Stimulated activated CD8-positive, alpha-beta memory T cell treated with anti-CD3 and anti-CD28 coated beads, Interleukin-12 subunit alpha, Interleukin-12 subunit beta, amount 100 ng/mL, for 4 hours (primary cell): ENCODE measurements at places on chromosomes 6 and 20.

DNA sequence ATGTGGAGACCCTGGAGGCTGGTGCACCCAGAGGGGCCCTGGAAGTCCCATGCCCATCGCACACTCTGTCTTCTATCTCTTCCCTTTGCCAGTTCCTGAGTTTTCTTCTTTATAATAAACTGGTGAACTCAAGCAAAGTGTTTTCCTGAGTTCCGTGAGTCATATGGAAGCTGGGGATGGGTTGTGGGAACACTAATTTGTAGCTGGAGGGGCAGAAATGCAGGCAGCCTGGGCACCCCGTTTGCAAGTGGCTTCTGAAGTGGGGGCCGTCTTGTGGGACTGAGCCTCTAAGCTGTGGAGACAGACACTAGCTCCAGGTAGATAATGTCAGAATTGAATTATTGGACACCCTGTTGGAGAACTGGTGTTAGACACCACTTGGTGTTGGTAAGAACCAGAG lies 3.2 kb upstream of the PPP1R3G start:
- DNase-seq, result no peak

DNA sequence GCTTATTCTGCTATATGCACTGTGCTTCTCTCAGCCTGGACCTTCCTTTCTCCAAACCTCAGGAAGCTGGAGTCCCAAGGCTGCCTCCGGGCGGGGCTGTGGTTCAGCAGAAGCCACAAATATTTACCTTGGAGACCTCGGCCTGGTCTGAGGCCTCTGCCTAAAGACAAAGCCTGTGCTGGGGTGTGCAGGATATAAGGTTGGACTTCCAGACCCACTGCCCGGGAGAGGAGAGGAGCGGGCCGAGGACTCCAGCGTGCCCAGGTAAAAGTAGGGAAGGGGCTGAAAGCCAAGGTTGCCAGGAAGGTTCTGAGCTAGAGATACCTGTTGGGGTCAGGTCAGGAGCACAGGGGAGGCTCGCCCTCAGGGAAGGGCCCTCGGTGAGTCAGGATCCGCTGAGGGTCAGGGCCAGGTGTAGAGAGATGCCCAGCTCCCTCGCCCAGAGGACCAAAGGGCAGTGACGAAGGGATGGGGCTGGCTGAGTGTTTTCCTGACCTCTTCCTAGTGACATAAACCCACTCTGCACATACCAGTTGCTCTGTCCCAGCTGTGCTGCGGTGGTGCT lies at the start of gene BPIFB1:
Gene BPIFB1, plus strand, starts transcription at position 224 of the 565 bp plus-strand sequence. CDS start 2,860 bp downstream, outside the sequence.
- no peak for DNase-seq

GRCh38 chr20:15949391-15949790 lies 623.9 kb downstream of the KIF16B start:
- DNase-seq, result no peak

DNA sequence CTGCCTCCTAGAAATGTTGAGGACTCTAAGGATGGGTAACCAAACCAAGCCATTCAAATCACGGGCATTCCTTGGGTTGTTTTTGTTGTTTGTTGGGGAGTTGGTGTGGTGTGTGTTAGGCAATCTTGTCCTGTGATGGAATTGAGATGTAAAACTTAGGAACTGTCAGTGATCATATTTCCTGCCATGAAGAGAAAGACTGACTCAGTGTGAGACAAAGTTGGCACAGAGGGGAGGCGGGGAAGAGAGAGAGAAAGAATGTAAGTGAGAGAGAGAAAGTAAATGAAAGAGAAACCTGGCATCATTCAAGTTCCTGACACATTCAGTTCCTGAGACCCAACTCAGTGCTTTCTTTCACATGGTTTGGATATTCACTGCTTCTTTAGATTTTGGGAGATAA lies 21.6 kb upstream of the FBXO30 start:
- DNase-seq, result no peak

- DNase-seq, result no peak
These were observed 9.8 kb downstream of the NRSN2 start for GRCh38 chr20:356745-357144.

- DNase-seq, result no peak
These were observed 45.8 kb upstream of the PIM1 start for GRCh38 chr6:37123957-37124729.

- no peak for DNase-seq
These were observed 644 bp downstream of the KIZ start for GRCh38 chr20:21126581-21126870.

DNA sequence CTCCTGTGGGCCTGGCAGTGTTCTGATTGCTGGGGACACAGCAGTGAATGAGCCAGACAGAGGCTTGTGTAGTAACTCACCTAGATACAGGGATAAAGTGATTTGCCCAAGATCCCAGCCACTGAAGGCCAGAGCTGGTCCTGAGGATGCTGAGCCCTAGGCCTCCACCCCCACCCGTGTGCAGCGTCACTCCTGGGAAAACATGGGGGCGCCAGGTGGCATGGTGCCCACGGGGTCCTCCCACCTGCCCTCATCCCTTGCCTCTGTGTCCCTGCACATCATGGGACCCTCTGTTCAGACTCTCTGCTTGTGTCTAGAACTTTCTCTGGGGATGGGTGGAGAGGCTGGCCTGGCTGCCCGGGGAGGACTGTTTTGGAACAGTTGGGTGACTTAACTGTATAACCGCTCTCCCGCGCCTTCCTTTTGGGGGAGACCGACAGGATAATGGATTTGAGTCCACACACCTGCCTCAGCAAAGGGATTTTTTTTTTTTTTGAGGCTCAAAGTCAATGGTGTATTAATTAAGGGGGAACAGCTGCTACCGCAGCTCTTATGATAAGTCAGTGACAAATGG lies 19.6 kb downstream of the LEMD2 start:
- DNase-seq, result no peak

GRCh38 chr6:7916959-7917358 lies 6.4 kb upstream of the TXNDC5 start:
- DNase-seq, result no peak

GRCh38 chr20:24702501-24703283 lies 233.3 kb downstream of the SYNDIG1 start:
- no peak for DNase-seq

DNA sequence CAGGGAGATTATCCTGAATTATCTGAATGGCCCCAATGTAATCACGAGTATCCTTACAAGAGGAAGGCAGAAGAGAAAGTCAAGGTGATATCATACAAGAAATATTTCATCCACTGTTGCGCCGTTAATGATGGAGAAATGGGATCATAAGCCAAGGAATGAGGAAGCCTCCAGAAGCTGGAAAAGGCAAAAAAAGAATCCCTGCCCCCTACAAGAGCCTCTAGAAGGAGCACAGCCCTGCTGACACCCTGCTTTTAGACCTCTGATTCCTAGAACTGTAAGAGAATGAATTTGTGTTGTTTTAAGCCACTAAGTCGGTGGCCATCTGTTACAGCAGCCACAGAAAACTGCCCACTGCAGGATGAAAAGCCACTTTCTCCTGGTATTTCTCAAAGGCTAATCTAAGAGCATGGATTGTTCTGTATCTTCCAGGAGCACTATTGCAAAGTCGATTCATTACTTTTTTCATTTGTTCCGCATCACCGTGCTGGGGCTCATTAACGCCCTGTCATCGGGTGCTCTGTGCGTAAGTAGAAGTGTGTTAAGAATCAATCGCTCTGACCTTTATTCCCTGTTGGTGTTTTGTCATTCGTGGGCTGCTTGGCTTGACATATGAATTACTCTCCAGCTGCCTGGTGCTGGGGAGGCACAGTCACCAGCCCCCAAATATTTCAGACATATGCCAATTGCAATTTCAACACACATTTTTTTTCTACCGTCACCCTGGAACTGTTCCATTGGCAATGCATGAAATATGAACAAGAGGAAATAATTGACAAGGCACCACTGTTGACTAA lies 117.0 kb downstream of the PCSK2 start:
- no peak for DNase-seq

GRCh38 chr6:75775219-75775618 lies 26.2 kb downstream of the MYO6 start:
- DNase-seq, result no peak
